T-helper 9 cell (primary cell): ENCODE measurements at places on chromosomes 16 and 17.

GRCh38 chr17:76757256-76757655 lies 19.3 kb downstream of the MFSD11 start:
- no peak for DNase-seq

DNA sequence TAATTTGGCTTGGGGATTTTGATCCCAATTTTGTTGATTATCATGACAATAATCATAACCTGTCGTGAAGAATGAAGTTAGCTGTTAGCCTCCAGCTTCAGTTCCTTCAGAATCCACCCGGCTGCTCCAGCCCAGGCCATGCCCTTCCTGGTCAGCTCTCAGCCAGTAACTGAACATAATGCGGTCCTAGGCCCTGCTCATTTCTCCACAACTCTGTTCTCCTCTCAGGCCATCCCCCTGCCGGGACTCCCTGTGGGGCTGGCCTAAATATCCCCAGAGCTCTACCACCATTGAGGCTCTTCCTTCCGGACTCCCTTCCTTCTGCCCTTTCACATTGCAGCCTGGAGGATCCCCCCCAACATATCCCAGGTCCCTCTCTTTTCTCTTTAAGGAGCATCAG lies 833.4 kb upstream of the GOT2 start:
- DNase-seq = no peak

GRCh38 chr17:72699545-72699944 lies 392.9 kb downstream of the SLC39A11 start:
- DNase-seq = no peak

GRCh38 chr16:17160285-17160853 lies 310.4 kb downstream of the XYLT1 start:
- DNase-seq = no peak

GRCh38 chr16:28835864-28836760 lies 10.0 kb downstream of the TUFM start:
- DNase-seq = no peak

DNA sequence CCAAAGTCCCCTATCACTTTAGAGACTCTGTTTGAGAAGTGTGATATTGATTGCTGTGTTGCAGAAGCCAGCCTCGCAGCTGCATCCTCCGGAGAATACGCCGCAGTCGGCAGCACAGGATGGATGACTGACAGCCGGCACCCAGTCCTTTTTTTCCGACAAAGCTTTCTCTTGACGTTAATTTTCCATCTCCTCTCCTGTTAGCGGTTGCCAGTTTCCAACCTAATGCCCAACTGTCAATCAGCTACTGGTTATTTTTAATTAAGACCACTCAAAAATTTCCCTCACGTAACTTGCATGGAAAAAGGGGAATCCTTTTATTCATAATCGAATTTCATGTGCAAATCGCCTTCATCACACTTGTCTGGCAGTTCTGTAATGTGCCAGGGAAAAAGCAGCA lies 953.9 kb downstream of the CDH11 start:
- no peak for DNase-seq

GRCh38 chr17:44389723-44390202 lies 314 bp upstream of the ITGA2B start:
- no peak for DNase-seq

GRCh38 chr17:56222255-56222654 lies 69.0 kb downstream of the ANKFN1 start:
- DNase-seq = no peak

GRCh38 chr17:48002266-48002915 lies 31.5 kb downstream of the CDK5RAP3 start:
- no peak for DNase-seq

DNA sequence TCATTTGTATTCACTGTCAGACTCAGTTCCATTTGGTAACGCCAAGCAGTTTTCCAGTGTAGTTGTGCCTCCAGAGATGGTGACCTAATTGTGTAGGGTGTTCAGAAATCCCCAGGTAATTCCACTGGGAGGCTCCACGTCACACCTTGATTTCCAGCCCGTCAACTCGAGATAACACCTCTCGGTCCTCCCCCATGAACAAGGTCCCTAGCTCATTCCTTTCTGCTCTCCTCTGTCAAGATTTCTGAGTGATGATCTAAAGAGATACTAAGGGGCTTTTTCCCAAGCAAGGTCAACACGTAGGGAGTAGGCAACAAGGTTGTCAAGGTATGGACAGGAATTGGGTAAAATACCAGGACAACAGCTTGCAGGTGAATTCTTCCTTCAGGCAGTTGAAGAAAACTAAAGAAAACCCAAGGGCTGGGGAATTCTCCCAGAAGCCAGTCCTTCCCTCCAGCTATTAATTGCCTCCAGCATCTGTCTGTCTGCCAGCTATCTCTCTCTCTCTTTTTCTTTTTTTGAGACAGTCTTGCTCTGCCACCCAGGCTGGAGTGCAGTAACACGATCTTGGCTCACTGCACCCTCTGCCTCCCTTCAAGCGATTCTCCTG lies 31.4 kb downstream of the GPRC5B start:
- DNase-seq = no peak

- no peak for DNase-seq
These were observed 3.9 kb downstream of the TMEM94 start for GRCh38 chr17:75460295-75460694.
